Stimulated activated naive CD4-positive, alpha-beta T cell treated with Interleukin-2 at 50 U/mL for 16 hours (primary cell): ENCODE measurements at places on chromosomes 3 and 15.

DNA sequence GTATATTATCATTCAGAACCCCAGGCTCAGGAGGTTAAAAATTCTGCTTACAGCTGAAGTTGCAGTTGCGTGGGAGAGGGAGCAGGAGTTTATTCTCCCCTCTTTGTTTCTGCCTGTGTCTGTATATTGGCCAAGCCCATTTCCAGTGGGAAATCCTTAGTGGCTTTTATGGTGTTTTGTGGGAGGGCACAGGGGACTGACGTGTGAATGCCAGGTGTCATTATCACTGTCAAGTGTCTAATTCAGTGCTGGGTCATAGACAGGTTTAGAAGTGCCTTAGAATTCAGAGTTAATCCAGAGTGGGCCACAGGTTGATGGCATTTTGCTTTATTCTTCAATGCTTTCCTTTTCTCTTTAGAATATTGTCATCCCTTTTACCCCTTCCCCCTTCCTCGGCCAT is 33.4 kb downstream of the SLCO3A1 start:
- no peak for DNase-seq

DNA sequence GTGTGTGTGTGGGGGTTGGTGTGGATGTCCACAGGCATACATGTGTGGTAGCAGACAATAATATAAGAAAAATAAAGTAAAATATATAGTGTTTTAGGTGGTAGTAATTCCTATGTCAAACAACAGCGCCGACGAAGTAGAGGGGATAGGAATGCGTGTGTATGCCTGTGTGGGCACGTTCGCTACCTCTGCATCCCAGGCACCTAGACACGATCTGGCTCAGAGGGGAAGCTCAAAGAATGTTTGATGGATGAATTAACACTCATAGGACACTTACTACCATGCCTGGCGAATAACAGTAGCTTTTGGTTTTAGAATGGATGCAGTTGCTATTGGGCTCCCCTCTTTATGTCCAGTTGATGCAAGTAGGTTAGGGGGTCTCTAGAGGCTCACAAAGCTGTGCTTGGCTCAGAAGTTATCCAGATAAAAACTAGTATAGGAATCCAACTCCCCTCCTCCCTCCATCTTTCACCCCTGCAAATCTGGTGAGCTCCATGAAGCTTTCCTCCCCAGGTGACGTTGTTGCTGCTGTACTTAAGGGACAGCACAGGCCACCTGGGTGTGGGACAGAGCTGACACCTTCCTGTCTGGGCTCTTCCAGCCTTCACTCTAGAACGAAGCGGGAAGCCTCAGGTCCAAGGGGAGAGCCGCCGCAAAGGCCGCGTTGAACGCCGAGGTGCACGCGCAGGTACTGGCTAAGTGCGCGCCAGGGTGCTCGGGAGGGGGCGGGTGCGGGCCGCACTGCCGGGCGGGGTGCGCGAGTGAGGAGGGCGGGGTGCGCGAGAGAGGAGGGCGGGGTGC is 192.6 kb upstream of the LYSMD4 start:
- peak; percentile 69 for DNase-seq

DNA sequence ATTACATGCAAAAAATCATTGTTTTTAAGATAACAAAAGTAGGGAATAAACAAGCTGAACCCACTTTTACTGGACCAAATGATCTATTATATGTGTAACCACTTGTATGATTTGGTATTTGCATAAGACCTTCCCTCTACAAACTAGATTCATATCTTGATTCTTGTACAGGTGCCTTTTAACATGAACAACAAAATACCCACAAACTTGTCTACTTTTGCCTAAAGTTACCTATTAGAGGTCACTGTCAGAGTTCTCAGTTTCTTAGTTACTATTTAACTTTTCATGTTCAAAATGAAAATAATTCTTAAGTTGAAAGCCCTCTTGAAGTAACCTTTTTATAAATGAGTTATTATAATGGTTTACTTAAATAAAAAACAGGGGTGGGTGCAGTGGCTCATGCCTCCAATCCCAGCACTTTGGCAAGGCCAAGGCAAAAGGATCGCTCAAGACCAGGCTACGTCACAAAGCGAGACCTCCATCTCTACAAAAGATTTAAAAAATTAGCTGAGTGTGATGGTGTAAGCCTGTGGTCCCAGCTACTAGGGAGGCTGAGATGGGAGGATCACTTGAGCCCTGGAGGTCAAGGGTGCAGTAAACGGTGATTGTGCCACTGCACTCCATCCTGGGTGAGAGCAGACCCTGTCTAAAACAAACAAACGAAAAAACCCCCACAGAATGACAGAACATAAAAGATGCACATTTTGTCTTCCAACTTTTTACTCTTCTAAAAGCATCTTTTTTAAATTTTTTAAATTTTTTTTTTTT is 16.0 kb downstream of the ACTR8 start:
- no peak for DNase-seq

DNA sequence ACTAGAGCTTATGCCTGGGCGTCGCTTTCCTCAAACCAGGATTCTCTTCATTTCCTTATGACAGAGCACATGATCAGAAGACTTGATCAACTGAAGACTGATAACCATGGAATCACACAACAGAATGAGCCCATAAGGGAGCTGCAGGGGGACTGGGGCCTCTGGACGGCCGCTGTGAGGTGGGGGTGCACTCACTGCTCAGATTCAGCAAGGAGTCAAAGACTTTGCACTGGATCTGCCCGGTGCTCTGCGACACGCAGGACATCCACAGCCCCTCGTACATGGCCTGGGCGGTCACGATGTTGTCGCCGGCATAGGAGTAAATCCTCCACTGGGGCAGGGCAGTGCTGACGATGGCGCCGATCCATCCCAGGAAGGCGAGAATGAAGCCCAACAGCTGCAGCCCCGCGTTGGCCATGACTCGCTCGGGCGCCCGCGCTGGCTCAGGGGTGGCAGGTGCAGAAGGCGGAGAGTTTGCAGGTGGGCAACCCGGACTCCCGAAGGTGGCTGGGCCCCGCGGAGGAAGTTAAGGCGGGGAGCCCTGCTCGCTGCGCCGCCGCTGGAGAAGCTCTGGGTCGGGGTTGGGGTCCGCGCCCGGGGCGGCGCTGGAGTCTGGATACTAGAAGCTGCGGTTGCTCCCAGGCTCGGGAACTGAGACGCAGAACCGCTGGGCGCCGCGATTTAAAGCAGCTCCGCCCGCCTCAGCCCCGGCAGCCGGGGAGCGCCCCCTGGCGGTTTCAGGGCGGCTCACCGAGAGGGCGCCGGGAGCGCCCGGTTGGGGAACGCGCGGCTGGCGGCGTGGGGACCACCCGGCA is at the start of gene CLDN1:
Gene CLDN1, minus strand, starts transcription at position 658 of the 815 bp plus-strand sequence. Its CDS starts 240 bp downstream, at position 418.
- DNase-seq: peak; percentile 50

DNA sequence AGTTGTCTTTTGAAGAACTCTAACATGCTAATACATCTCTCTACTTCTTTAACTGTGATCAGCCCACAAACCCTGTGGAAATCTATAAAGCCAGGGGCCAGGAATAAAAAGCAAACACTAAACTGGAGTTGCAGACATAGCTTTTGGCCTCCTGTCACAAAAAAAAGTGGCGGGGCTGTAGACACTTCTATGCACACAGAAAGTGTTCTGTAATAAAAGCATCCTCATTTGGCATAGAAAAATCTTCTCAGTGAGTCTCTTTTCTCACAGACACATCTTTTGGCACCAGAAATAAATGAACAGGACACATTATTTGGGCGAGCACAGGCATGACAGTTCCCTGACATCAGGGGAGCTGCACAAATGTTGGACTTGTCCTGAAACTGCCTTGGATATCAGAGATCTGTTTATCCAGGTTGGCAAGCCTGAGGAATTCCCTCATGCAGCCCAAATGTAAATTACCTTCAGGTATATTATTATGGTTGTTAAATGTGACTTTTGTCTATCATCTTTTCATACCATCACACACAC is 355.4 kb downstream of the FGF12 start:
- DNase-seq: no peak

DNA sequence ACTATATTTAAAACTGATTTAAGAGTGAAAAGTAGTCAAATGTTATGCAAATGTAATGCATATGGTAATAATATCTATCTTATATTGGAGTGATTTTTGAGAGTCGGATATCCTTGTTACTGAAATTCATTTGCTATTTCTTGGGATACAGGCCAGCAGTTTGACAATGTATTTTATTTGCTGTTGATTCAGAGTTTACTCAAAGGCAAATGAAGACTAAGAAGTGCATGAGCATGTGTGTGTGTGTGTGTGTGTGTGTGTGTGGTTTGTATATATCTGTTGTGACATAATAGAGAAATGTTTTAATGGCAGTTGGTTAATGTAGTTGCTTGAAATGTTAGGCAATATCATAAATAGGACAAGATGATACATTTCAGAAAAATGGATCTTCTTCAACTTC is 39.0 kb downstream of the UNC13C start:
- DNase-seq: no peak

- no peak for DNase-seq
Measured at GRCh38 chr3:188404701-188405100, 250.7 kb downstream of the LPP start.

DNA sequence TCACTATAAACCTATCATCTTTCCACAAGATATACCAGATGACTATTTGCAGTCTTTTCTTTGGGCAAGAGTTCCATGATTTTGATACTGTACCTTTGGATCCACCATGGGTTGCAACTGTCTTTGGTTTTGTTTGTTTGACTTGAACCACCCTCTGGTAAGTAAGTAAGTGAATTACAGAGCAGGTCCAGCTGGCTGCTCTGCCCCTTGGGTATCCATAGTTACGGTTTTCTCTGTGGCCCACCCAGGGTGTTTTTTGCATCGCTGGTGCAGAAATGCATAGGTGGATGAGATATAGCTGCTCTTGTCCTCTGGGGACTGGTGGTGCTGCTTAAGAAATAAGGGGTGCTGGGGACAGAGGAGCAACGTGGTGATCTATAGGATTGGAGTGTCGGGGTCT is 33.8 kb downstream of the CHDH start:
- DNase-seq: no peak

- no peak for DNase-seq
Measured at GRCh38 chr15:74156678-74157411, 16.7 kb upstream of the ISLR start.

DNA sequence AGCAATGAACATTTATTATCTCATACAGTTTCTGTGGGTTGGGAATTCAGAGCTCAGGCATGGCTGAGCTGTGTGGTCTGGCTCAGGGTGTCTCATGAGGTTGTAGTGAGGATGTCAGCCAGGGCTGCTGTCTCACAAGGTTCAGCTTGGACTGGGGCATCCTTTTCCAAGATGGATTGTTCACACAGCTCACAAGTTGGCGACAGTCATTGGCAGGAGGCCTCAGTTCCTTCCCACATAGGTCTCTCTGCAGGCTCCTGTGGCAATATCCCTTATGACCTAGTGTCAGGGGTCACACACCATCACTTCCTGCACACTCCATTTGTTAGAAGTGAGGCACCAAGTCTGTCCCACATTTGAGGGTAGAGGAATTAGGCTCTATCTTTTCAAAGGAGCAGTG is 56.0 kb downstream of the RPLP1 start:
- no peak for DNase-seq

DNA sequence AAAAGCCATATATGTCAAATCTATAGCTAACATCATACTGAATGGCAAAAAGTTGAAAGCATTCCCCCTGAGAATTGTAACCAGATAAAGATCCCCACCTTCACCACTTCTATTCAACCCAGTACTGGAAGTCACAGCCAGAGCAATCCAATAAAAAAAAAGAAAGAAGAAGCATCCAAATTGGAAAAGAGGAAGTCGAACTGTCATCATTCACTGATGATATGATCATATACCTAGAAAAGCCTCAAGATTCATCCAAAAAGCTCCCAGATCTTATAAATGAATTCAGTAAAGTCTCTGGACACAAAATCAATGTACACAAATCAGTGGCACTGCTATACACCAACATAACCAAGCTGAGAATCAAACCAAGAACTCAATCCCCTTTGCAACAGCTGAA is 97.4 kb downstream of the CBLB start:
- no peak for DNase-seq

- no peak for DNase-seq
Measured at GRCh38 chr15:98826658-98827057, 178.3 kb downstream of the IGF1R start.

DNA sequence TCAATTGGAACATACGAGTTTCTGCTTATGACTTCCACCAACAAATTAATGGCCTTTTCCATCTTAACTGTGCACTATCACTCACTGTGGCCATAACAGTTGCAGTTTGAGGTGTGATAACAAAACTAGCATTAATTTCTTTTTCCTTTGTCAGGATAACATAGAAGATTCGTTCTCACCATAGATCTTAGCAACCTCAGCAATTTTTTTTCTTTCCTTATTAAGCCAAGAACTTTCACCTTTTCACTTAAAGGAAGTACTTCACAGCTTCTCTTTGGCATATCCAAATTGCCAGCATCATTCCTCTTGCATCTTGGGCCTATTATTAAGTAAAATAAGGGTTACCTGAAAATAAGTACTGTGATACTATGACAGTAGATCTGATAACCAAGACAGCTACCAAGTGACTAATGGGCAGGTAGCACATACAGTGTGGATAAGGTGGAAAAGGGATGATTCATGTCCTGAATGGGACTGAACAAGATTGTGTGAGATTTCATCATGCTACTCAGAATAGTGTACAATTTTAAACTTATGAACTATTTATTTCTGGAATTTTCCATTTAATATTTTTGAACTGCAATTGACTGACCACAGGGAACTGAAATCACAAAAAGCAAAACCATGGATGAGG is 46.6 kb downstream of the CEP70 start:
- DNase-seq: no peak

DNA sequence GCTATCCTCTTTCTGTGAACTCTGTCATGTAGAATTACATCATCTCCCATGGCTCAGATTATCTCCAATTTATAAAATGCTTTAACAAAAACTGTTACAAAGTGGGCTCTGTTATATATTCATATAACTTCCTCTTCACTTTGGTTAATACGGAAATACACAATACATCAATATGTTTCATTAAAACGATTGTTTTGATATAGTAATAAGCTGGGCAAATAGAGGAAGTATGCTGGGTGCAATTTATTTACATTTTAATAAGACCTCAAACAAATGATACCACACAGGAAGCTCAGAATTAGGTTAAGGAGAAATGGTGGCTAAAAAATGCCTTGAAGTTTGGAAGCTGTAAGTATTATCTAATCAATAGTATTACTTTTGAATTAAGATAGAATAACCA is 331.0 kb downstream of the ZBTB20 start:
- no peak for DNase-seq

GRCh38 chr3:123449102-123449996 is 459 bp upstream of the ADCY5 start:
- DNase-seq: no peak

- DNase-seq: no peak
Measured at GRCh38 chr3:27454914-27455313, 29.3 kb downstream of the SLC4A7 start.
